Uterus (tissue), 4 donors: ENCODE measurements at places on chromosomes 5 and 9. TPM values are rescaled to one million over a fixed set of nuclear protein-coding genes. Genes with fewer than 3 reads are reported as not detected.

DNA sequence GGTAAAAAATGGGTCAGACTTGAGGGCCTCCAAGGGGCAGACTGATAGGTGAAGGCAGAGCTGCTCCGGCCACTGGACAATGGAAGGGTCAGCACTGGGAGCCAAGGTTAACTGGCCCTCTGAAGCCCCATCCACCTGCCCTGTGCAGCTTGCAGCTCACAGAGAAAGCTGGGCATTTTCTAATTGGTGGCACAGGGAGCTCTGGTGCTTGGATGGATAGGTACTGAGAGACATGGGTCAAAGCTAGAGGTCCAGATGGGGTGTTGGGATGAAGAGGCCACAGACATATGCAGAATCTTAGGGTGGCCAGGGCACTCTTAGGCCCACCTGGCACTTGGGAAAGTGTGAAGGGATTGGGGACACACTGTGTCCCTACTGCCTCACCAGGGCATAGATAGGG, 29.5 kb upstream of the SARDH start:
- DNase-seq: no peak

The GCNT4 gene
- total RNA-seq: 3.1 TPM

- DNase-seq: no peak
Observed at GRCh38 chr9:16718952-16719351, 151.5 kb downstream of the BNC2 start.

DNA sequence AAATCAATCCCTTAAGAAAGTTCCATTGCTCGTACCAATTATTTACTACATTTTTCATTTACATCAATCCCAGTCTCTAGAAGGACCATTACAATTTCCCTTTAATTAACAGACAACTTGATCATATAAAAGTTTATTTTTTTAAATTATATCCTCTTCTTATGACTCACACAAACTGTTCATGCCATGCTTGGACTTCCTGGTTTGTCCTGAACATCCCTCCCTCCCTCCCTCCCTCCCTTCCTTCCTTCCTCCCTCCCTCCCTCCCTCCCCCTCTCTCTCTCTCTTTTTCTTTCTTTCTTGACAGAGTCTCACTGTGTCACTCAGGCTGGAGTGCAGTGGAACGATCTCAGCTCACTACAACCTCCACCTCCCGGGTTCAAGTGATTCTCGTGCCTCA, 11.6 kb upstream of the CLTB start:
- DNase-seq: no peak

- no peak for DNase-seq
Observed at GRCh38 chr9:87615547-87616148, 110.3 kb upstream of the CTSL start.

GRCh38 chr9:5834214-5834613, 1.3 kb upstream of the ERMP1 start:
- no peak for DNase-seq

- no peak for DNase-seq
Observed at GRCh38 chr5:36741128-36741527, 134.7 kb downstream of the SLC1A3 start.

DNA sequence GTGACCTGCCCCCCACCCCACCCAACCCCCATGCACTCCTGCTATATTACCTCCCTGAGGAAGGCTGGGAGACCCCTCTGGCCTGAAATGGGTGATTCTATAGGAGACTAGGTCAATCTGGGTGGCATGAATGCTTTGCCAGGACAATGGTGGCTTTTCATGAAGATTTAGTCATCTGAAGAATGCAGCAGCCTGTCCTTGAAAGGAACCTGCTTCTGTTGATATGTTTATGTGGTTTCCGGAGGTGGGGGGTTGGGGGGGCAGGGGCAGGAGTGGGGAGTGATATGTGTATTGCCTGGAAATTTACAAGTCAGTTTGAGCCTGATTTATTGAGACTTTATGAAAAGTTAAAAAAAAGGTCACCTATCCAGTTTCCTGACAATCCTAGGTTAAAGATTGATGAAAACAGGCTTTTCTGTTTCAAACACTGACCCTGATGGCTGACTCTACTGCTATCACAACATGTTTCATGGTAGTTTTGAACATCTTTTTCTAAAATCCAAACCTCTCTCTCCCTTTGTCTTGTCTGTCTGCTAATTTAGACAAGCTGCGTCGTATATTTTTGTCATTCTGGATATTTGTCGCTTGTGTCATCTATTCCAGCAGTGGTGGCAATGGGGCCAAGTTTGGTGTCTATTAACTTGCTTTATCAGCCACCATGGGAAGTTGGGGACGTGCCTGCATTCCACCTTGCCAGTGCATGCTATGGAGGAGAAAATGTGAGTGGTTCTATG, 153.7 kb upstream of the EGFLAM start:
- no peak for DNase-seq

The SV2C gene
- total RNA-seq: 0.21 TPM

- DNase-seq: no peak
Observed at GRCh38 chr9:135144581-135145170, 57.2 kb downstream of the OLFM1 start.

- DNase-seq: no peak
Observed at GRCh38 chr5:113969901-113970300, 392.0 kb upstream of the KCNN2 start.

DNA sequence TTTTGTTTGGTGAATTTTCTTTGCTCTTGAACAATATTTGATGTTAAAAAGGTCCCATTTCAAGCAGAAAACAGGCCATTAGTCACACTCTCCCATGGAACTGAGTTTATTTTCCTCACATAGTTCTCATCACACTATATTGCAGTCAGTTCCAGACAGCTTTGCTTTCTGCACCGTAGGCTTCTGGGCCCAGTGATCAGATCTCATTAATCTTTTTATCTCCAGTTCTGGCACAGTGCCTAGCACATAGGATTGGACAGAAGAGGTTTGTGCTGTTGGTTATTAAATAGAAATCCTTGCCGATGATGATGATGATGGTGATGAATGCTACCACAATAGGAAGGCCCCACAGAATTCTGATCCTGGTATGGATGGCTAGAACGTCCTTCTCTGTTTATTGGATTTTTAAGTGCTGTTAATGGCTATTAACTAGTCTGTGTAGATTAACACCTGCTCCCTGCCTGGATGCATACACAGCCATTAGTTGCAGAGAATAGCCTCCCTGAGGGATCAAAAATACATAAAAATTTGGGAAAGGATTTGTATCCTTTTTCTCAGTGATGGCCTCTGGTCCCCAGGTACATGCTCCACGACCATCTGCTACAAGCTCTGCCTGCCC, 52.0 kb upstream of the NTRK2 start:
- DNase-seq: no peak

The PCDHGA5 gene
- total RNA-seq: 1.8 TPM

DNA sequence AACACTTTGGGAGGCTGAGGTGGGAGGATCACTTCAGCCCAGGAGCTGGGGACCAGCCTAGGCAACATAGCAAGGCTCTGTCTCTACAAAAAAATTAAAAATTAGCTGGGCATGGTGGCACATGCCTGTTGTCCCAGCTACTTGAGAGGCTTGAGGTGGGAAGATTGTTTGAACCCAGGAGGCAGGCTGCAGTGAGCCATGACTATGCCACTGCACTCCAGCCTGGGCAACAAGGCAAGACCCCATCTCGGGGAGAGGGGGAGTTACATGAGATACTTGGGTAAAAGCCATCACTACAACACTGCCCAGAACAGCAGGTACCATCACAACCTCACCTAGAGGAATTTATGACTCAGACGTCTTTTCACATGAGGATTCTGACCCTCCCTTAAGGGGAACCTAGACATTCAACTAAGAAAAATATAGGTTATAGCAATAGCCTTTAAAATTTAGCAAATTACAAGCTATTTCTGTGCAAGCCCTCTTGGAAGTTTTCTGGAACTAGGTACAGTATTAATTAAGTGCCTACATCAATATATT, 143.5 kb downstream of the NFIB start:
- no peak for DNase-seq

GRCh38 chr5:96579711-96580110, 82.5 kb upstream of the CAST start:
- DNase-seq: no peak

DNA sequence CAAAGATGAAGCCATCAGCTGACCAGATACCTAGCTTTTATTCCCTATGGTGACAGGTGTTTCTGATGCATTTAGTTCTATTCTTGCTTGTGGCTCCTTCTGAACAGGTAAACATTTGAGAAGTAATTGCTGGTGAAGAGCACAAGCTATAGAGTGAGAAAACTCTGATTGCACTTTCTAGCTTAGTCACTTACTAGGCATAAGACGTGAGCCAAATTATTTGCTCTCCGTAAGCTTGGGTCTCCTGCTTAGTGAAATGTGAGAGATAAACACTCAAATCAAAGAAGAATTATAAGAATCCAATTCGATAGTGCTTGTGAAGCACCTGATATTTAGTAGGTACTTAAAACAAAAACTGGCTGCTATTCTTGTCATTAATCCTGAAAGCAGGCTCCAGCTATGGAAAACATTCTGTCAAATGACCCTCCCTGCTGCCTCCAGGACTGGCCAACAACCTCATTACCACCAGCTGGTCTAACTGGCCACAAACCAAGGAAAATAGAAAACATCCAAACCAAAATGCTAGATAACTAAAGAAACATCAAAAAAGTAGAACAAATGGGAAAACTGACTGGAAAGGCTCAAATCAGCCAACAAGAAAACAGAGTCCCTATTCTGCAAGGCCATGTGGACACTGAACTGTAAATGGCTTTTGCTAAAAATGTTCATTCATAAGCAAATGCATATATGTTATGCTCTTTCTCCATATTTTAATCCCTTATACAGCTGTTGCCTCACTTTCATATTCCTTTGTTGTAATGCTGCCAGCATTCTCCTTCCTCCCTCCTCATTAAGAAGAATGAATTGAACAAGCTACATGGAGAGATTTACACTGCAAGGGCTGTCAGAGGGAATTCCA, 616.1 kb downstream of the DTWD2 start:
- no peak for DNase-seq

GRCh38 chr9:72309364-72310133, 55.5 kb downstream of the ZFAND5 start:
- DNase-seq: no peak

GRCh38 chr5:148070621-148071020, 6.8 kb downstream of the SPINK5 start:
- no peak for DNase-seq
